ENCODE measurements at places on chromosomes 7 and 10.

DNA sequence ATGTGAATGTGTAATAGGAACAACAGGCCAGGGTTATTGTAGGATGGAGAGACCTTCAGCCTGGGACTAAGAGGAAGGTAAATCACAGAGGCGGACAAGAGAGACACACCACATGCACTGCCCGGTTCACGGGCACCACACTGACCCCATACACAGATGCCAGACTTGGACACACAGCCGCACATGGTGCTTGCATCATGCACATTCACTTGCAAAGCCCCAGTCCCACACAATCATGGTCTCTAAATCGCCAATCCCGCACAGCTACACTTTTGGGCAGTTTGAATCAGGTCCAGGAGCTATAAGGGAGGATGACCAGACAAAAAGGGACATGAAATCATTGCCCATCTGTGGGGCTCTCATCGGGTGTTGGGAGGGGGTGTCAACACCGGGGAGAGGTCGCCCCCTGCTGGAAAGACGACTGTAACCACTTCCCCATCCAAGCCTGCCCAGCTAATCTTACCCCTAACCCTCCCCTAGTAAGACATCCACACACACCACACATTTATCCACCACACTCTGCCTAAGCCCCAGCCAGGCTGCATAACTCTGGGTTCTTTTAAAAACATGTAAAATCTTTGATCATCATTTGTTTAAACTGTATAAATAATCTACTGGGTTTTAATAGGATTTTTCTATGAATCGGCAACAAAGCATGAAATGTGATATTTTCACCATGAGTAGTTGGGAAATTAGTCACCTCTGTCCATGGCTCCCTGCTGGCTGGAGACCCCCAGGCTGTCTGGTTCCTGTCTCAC is 40.5 kb upstream of the SLF2 start:
- DNase-seq = peak; percentile 70

- no peak for DNase-seq
Measured at GRCh38 chr7:44703921-44704320, 44.7 kb upstream of the ZMIZ2 start.

DNA sequence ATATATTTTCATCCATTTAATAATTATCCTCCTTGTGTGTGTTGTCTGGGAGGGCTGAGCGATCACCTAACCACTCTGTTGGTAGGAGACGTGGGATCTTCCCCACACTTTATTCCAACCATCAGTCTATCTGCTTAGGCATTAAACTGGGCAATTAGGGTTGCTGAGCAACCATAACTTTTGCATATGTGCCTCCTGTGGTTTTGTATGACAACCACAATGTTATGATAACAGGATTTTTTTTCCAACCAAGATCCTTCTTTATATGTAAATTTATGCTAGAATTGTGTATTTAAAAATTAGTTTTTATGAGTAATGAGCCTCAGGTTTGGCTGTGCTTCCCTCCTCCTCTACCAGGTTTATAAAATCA is 495.0 kb upstream of the MGMT start:
- no peak for DNase-seq

DNA sequence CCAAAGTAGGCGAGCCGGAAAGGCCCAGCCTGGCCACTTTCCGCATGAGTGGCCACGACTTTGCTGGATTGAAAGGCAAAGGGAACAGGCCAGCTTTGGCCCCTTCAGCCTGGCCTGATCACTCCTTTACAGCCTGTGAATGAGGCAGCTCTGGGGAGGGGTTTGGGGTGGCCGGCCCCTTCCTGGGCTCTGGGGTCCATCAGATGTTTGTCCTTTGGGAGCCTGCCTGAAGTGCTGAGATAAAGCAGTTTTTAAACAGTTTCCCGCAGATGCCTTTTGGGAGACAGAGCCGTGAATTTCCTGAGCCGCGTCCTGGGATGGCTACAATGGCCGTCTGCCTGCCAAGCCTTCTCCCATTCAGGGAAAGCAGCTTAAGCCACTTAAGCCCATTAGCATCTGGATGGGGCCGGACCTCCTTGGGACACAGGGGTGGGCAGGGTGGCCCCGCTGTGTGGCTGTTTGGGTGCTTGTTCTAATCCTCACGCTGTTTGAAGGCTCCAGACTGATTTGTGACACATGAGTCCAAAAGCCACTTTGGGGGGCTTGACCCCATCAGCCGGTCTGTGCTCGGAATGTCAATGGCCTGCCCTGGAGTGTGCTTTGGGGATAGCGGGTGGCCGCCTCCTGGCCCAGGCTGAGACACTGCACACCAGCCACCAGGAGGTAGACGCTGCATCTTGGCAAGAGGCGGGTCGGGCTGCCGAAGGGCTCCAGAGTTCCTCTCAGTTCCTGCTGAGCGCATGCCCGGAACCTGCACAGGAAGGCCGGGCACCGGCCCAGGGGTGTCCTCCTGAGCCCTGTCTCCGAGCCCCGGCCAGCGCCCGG is 38.9 kb downstream of the NKX6-2 start:
- DNase-seq = no peak

GRCh38 chr7:103988468-103989199 is 824 bp downstream of the RELN start:
- DNase-seq = no peak

GRCh38 chr7:30778255-30779025 is 7.2 kb downstream of the MINDY4 start:
- no peak for DNase-seq

GRCh38 chr7:77765906-77766800 is 32.1 kb downstream of the TMEM60 start:
- no peak for DNase-seq

- no peak for DNase-seq
Measured at GRCh38 chr7:6376820-6377219, 70.9 kb downstream of the DAGLB start.

- DNase-seq = peak; percentile 4
Measured at GRCh38 chr10:76786504-76787072, 851.0 kb downstream of the KCNMA1 start.

DNA sequence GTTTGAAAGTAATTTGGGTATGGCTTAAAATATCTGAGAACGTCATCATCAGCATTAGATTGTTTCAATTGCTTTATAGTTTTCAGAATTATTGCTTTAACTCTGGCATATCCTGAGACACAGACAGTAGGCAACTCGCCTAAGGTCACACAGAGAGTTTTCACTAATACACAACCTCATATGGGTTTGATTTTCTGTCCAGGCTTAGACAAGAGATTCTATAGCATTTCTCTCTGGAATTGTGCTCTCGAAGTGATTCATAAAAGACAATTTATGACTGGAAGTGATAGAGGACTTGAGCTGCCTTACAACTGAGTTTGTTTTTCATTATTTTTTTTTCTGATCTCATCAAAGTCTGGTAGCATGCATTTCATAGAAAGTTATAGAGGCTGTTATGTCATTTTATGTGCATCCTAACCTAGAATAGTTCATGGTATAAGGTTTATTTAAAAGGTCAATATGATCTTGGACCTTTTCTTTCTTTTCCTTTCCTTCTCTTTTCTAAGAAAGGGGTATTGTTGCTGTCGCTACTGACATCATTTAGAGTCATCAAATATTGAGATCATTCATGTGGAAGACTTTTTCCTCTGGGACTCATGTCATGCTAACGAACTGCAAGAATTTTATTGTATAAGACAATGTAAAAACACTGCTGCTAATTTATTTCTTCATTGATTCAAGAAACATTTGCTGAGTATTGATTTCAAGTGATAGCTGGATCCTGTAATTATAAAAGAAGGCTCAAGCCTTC is 278.2 kb downstream of the PLXDC2 start:
- no peak for DNase-seq

DNA sequence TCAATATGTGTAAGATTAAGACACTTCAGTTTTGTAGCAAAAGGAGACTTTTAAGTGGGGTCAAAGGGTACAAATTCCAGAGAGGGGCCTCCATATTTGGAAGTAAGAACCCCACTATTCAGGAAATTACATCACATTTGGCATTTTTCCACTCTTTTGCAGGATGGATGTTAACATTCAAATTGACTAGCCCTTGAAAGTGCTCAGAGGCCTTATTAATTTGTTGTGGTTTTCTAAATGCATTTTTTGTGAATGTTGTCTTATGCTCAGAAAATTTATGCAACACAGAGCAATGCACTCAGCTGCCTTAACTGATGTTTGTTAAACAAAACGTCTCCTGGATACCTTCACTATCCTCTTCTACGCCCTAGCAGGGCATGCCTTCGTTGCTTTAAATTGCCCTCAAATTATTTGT is 50.9 kb upstream of the PDLIM1 start:
- DNase-seq = peak; percentile 25

DNA sequence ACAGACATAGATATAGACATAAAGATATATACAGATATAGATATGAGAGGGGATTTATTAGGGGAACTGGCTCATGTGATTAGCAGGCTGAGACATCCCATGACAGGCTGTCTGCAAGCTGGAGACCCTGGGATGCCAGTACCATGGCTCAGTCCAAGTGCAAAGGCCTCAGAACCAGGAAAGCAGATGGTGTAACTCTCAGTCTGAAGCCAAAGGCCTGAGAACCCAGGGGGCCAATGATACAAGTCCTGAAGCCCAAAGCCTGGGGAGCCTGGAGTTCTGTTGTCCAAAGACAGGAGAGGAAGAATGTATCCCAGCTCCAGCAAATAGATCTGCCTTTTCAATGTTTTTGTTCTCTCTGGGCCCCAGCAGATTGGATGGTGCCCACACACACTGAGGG is 5.5 kb downstream of the NCOA4 start:
- DNase-seq = no peak

GRCh38 chr7:22601408-22601807 is 101.4 kb upstream of the STEAP1B start:
- DNase-seq = peak; percentile 45

- no peak for DNase-seq
Measured at GRCh38 chr7:16278167-16278787, 143.1 kb downstream of the CRPPA start.

- no peak for DNase-seq
Measured at GRCh38 chr10:8539056-8539455, 484.6 kb downstream of the GATA3 start.

Measured in ELR (cell line).